ENCODE measurements at places on chromosomes 4 and X.

DNA sequence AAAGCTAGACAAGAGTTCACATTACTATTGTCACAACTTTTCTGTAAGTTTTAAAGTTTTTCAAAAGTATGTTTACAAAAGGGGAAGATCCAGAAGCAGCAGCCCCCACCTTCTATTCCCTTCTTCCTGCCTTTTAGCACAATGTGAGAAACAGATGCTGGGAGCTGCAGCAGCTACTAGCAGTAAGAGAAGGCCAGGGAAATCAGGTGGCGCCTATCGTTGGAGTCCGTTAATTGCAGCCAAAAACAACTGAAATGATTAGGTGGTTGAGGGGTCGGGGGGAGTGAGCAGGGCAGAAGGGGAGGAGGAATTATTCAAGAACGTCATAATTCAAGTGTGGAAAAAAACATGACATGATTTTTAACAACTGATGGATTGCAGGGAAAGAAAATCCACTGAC, 27.4 kb downstream of the FRYL start:
- no peak for DNase-seq

DNA sequence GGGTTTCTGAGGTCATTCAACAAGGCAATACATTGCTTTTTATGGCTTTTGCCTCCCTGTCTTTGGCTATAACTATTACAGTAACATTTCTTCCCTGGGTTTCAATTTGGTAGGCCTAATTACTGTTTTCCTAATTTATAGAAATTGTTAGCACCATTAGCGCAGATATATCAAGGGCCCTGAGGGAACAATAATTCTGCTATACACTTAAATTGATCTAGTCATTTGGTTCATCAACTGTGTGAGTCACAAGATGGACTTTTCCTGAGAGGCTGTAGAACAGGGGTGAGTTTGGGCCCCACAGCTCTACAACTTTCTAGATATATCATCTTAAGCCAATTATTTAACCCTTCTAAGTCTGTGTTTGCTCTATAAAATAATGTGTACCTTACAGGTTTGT, 107.9 kb downstream of the COMMD8 start:
- no peak for DNase-seq

DNA sequence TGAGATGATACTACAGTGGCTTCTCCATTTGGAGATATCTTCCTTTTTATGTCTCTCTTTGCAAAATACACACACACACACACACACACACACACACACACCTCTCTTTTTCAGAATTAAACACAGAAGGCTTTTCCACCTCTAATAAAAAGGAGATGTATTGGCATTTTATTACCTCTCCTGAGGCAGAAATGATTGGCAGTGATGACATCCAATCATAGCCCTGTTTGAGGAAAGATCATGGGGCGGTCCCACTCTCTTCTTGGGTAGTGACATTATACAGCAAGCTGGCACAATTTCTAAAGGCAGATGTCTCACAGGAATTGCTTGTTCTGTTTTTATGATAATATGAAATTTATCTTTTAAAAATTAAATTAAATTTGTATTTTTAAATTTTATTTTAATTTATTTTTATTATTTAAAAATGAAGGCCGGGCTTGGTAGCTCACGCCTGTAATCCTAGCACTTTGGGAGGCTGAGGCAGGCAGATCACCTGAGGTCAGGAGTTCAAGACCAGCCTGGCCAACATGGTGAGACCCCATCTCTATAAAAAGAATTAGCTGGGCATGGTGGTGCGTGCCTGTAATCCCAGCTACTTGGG, 15.6 kb downstream of the CHRNA9 start:
- DNase-seq, result no peak

GRCh38 chrX:13581554-13581953, 12.2 kb downstream of the EGFL6 start:
- no peak for DNase-seq

DNA sequence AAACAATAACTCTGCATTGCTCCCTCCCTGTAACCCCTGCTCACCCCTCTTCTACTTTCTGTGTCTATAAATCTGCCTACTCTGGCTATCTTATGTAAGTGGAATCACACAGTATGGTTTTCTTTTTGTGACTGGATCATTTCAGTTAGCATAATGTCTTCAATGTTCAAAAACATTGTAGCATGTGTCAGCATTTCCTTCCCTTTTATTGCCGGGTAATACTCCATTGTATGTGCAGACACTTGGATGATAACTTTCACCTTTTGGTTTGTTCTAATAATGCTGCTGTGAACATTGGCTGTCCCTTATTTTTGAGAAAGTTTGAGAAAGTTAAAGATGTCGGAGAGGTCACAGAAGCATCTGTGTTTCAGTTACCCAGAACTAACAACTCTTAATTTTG, 60.6 kb upstream of the TLR2 start:
- DNase-seq, result no peak

DNA sequence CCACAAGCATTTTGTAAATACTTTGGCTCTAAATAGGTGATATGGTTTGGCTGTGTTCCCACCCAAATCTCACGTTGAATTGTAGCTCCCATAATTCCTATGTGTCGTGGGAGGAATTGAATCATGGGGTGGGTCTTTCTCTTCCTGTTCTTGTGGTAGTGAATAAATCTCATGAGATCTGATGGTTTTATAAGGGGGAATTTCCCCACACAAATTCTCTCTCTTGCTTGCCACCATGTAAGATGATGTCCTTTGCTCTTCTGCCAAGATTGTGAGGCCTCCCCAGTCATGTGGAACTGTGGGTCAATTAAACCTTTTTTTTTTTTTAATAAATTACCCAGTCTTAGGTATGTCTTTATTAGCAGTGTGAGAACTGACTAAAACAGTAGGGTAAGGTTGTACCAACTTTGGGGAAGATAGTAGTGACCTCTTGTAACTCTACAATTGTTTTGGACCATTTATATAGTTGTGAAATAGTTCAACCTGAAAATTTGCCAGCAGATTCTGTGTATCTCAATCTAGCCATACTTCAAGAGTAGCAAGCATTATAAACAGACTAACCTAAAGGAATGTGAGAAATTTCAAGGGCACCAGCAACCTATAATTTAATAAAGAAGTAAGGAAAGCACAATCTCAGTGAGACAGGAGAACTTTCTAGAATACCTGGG, 727.8 kb downstream of the GRID2 start:
- DNase-seq, result no peak

GRCh38 chr4:177528620-177529019, 86.4 kb upstream of the AGA start:
- no peak for DNase-seq

GRCh38 chr4:153181700-153182099, 22.5 kb upstream of the TRIM2 start:
- no peak for DNase-seq

DNA sequence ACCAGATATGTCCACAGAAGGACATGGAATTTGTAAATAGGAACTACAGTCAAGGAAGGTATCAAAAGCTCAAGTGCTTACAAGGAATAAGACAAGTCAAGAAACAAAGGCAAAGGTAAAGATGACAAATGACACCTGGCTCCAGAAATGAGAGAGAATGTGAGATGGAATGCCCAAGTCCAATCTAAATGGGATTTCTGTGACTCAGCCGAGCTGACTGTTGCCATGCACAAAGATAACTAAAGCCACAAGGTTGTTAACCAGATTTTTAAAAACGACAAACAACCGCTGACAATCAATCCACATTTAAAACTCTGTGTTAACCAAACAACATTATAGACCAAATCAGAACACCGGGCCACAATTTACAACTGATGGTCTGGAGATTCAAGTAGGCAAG, 1.1 kb downstream of the NFXL1 start:
- DNase-seq, result no peak

DNA sequence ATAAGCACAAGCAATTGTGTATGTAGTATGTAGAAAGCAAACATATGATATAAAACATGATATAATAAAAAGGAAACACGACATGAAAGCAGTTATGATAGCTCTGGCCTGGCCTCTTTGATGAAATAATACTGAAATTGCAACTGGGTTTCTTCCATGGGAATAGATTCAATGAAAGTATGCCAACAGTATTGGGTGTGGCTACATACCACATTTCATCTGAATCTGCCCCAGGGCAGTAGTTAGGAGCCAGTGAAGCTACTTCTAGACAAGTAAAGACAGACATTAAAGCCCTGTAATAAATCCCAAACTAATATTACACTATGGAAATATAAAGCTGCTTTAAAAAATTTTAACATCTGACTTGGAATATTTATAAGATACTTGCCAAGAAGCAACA, 207.3 kb downstream of the FBXW7 start:
- no peak for DNase-seq

- no peak for DNase-seq
These were observed 1.2 kb upstream of the NEUROG2 start for GRCh38 chr4:112517067-112517634.

GRCh38 chr4:23768541-23768940, 121.3 kb downstream of the PPARGC1A start:
- no peak for DNase-seq

- no peak for DNase-seq
These were observed 53.5 kb downstream of the PLAC1 start for GRCh38 chrX:134604701-134605311.

DNA sequence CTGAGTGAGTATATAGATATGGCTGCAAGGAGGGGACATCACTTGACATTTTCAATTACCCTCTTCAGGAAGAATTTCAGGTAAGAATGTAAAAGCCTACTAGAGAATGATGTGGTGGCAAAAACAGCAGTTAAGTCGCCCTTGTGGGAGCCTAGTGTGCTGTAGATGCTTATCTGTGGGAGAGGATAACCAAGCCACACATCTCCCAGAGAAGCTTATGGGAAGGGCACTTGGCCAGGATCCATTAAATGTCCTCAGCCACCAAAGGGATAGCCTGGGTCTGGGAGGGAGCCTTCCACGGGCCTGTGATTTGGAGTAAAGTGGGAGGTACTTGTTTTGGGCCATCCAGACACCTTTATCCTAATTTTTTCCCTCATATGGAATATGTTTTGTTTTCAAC, 41.3 kb upstream of the BCLAF3 start:
- DNase-seq, result no peak

GRCh38 chrX:13283950-13284546, 35.8 kb downstream of the ATXN3L start:
- no peak for DNase-seq

DNA sequence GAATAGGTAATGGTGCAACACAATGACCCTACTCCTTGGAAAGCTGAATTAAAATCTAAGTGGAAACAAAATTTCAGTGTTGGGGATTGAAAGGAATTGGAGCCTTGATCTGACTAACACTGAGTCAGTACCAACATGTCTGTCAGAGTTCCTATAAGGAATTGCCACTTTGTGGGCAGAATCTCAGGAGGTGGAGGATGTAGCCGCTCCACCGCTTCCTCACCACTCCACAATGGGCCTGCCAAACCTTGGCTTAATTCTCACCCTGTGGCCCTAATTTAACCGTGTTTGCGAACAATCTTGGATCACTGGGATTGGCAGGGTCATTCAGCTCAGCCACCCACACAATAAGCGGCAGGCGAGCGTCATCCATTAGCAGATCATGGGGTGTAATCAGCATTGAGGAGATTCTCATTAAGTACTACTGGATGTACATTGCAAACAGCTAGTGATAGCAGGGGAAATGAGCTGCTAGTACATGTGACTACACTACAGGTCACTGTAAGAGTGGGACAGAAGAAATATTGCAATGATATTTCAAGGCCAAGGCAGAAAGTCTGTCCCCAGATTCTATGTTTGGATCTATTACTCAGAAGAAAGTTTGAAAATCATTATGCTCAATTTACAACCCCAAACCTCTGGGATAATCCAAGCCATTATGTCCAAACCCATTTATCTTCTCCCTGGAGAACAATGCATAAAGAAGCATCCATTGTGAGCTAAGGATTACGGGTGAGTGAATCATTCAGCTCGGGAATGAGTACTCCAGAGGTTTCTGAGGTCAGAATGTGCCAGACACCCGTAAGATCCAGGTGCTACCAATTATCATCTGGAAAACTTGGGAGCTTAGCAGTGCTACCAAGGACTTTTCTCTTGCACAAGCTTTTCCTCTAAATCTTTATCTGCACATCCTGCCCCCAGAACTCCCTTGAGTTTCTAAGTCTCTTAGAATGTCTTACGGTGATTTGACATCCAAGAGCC, 5.8 kb downstream of the SRPX start:
- no peak for DNase-seq

DNA sequence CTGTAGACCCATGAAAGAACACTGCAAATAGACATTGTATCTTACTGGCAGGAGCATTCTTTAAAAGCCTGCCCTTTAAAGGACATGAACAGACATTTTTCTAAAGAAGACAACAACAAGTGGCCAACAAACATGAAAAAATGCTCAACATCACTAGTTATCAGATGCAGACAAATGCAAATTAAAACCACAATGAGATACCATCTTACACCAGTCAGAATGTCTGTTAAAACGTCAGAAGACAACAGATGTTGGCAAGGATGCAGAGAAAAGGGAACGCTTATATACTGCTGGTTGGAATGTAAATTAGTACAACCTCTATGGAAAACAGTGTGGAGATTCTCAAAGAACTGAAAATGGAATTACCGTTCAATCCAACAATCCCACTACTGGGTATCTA, 77.2 kb downstream of the ATP10D start:
- DNase-seq, result no peak

DNA sequence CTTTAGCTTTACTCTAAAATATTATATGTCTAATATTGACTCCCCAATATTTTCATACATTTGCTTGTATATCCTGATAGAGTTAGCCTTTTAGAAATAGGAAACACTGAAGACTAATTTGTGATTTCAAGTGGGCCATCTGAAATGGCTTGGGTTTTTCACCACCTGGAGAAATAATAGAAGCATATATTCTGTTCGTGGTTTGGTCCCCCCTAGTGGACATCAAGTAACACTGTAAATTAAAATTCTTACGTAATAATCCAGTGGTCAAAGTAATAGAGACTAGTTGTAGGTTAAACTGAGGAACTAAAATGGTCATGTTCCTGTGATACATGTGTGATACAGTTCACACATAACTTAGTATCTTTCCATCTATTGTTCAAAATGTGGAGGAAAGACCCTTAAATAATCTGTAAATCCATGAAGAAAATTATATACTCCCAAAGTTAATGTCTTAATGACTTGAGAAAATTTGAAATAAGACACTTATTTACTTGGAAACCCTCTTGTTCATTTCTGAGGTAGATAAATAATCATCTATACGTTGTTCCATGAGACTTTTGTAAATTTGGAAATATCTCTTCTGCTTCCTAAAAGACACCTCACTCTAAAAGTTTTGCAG, 79.8 kb upstream of the SMARCAD1 start:
- DNase-seq, result no peak

GRCh38 chrX:101051153-101051548, 760 bp downstream of the TRMT2B start:
- DNase-seq, result no peak

DNA sequence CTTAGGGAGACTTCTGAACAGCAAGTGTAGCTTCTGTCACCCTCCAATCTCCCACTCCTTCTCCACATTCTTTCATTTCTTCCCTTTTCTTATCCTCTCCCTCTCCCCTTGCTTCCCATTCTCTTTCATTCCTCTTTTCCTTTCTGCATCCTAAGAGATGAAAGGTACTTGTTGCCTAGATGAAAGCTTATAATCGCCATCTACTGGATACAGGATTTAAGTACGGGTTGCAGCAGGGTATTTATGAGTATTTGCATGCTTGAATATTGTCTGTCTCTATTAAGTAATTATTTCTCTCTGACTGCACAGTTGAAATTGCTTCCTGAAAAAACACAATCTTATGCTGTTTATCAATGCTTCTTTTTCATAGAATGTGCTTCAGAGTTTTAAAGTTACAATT, 174.0 kb upstream of the TENT5D start:
- DNase-seq, result no peak

Data from activated T-cell treated with anti-CD3 and anti-CD28 coated beads for 4 hours (primary cell).